Activated naive CD4-positive, alpha-beta T cell treated with anti-CD3 and anti-CD28 coated beads for 36 hours (primary cell): ENCODE measurements at places on chromosomes 2 and 18. TPM values are rescaled to one million over a fixed set of nuclear protein-coding genes. Genes with fewer than 3 reads are reported as not detected.

GRCh38 chr2:44944952-44945612, 3.6 kb downstream of the SIX3 start:
- DNase-seq = no peak

LANCL1 gene
- total RNA-seq = 47.5 TPM

GRCh38 chr18:48697441-48697840, 158.6 kb downstream of the CTIF start:
- DNase-seq = no peak

PROM2 gene
- 0.45 TPM for total RNA-seq

RAMP1 gene
- total RNA-seq = 0.69 TPM

FSIP2 gene
- not detected for total RNA-seq

DNA sequence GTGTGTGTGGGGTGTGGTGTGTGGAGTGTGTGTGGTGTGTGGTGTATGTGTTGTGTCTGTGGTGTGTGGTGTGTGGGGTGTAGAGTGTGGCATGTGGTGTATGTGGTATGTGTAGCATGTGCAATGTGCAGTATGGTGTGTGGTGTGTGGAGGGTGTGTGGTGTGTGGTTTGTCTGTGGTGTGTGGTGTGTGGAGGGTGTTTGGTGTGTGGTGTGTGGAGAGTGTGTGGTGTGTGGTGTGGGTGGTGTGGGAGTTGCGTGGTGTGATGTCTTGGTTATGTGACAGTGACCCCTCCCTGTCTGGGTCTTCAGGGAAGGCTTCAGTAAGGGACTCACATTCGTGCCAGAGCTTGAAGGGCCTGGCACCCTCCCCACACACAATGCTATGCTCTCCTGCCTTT, 718.2 kb upstream of the SOX11 start:
- DNase-seq = no peak

SLC8A1 gene
- 0.99 TPM for total RNA-seq

DNA sequence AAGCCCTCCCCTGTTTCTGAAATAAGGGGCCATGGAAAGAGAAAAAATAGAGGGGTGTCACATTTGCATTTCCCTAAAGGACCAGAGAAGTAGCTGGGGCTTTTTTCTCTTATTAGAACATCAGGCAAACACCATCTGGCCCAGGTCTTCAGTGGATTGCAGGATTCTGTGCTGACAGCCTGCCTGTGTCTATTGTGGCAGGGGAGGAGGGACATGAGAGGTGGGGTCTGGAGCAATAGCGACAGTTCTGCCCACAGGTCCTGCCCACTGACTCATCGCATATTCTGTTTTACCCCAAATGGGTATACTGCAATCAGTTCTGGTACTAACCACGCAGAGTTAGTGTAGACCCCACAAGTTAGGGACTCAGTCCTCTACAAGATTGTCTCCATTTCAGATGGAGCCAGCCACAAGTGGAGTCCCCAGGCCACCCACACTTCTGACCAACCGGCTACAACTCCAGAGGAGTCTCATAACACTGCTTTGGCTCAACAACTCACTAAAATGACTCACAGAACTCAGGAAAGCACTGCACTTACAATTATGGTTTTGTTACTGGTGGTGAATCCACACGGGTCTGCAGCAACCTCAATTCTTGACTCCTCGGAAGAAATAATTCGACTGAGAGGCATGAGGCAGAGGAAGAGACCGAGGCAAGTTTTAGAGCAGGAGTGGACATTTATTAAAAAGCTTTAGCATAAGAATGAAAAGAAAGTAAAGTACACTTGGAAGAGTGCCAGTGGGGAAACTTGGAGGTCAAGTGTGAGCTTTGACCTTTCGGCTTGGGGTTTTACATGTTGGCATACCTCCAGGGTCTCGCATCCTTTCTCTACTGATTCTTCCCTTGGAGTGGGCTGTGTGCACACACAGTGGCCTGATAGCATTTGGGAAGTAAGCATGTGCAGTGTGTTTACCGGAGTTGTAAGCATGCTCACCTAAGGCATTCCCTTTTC, 146.4 kb upstream of the SPATS2L start:
- DNase-seq = no peak

DNA sequence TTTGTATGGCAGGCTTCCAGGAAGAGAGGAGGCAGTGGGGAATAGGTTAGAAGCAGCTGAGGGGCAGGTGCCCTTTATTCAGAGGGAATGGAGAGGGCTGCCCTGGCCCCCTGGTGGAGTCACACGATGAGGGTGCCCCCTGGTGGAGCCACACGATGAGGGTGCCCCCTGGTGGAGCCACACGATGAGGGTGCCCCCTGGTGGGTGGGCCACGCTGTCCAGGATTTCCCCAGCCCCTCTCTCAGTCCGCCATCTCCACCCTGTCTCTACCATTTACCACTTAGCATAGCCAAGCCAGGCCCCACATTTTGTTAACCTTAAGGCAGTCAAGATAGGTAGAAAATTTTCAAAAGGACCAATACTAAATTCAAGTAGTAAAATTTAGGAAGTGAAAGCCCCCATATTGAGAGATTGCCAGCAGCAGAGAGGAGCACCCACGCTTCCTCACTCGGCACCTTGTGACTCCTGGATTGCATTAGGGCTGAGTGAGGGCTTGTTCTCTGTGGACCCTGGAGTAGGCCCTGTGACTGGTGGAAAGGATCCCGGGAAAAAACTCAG, 10.4 kb upstream of the FAM228A start:
- peak; percentile 54 for DNase-seq

DNA sequence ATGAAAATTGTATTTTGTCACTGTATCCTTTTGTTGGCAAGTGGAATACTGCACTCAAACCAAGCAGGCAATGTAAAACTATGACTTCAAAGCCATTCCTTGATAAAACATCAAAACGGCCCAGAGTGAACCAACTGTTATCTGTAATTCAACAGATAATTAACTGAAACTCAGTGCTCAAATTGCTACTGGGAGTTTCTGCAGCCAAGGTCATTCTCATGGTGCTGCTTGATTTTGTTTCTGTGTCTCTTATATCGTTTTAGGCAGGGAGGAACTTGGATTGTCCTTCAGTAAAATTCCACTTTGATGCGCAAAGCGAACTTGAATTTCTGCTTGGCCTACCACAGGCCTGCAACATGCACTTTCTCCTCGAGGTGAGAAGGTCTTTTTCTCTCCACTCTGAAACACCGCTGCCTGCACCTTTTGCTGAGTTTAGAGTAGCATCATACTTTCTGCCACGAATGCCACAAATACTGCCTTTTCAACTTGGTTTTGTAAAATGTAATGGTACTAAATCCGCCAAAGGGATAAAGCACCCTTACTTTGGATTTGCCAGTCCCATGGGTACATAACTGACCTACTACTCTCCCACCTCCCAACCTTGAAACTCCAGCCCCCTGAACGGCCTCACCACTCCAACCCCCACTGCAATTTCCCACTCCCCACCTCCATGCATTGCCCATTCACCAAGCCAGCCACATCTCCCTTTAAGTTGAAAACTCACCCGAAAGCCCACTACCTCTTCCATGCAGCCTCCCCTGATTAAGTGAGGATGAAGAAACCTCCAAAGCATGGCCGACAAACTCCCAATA, 204.7 kb downstream of the TGIF1 start:
- no peak for DNase-seq

ARHGAP15 gene
- total RNA-seq = 85.7 TPM

ZNF2 gene
- 2.6 TPM for total RNA-seq

DNA sequence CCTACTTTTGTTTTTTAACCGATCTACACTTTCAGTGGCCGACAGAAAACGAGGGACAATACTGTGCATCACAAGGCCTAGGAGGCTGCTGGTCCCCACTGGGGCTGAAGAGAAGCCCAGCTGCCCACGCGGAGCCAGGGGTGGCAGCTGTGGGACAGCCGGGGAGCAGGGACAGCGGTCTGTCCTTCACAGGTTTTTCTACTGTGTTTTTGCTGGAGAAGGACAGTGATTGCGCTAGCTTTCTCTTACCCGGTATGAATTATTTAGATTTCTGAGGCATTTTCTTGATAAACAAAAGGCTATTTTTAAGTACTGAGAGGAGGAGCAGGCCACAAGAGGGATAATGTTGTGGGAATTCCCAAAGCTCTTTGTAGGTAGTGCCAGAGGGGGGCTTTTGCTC, 219.8 kb downstream of the ATAD2B start:
- DNase-seq = no peak
